Activated CD4-positive, alpha-beta T cell treated with anti-CD3 and anti-CD28 coated beads, Interleukin-2, amount 50 U/mL, for 24 hours (primary cell): ENCODE measurements at places on chromosomes 4 and X.

DNA sequence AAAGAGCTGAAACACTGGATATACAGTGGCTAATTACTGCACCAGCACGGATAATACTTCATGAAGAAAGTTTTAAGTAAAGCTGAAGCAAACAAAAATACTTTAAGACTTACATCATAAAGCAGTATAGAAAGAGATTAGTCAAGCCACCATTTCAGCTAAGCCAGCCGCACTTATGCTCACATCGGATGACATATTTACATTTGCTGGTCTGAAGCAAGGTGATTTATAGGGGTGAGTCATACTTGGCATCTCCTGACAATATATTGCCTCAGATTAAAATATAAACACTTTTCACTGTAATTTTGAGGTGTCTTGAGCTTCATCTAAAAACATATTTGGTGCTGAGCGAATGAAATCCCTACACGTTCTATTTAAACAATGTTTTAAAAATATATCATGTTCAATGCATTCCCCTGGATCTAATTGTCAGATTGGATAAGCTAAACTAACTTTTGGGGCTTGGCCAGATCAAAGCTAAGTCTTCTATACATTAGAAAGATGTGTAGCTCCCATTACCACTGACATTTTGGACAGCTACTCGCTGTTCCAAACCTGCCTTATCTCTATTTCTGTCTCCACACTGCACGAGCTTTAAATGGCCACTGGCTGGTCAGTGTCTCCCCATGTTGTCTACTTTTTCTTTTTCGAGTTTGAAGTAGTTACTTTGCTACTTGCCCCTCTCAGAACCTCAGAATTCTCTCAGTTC lies 103.2 kb downstream of the VCX2 start:
- DNase-seq, result no peak

- no peak for DNase-seq
These were observed 219.5 kb downstream of the HS6ST2 start for GRCh38 chrX:132738951-132739350.

DNA sequence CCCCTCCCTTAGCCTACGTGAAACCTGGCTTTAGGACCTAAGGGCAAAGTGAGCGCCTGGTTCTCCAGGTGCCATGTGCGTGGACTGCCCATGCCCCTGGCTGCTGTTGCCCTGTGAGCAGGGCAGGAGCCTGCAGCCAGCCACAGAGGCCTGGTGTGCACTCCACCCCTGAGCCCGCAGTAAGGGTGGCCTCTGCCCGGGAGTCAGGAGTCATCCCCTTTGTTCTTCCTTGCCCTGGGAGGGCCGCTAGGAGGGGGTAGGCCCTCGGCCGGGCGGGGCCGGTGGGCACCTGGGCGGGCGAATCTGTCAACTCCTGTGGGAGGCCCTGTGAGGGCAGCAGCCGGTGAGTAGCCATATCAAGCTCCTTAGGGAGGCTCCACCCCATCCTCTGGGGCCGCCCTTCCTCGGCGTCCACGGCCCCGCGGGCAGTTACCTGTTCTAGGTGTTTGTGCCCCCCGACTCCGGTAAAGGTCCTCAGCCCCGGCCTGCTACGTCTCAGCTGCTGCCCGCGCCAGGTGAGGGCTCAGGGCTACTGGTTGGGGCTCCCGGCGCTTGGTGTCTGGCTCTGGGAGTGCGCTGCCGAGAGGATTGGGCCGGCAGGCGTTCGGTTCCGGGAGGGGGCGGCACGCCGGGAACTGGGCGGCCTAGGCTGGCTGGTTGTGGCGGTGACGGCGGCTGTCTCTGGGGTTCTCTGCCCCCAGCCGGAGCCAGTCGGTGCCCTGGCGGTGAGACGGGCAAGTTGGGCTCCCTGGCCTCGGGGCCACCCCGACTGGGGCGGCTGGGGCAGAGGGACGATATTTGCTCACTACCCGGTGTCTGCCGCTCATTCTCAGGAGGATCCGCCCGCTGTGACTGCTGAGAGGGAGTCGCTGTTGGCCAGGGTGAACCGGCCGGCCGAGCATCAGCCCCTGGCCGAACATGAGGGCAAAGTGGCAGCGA lies 1060.2 kb downstream of the TECRL start:
- no peak for DNase-seq

GRCh38 chr4:84498203-84498934 lies 723 bp downstream of the NKX6-1 start:
- DNase-seq, result no peak

DNA sequence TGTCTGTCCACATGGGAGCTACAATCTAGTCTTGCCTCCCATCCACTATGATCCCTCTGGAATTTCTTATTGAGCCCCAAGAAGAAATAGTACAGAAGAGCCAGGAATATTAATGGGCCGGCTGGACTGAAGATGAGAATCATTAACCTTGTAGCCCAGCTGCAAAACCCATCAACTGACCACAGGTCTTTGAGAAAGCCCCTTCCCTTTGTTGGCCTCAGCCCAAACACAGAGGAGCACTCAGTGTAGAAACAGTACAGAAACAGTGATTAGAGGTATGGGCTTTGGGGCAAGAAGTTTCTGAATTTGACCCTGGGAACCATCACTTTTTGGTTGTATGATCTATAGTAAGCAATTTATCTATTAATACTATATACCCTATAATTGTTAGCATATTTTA lies 76.8 kb upstream of the RAB40AL start:
- DNase-seq, result no peak

DNA sequence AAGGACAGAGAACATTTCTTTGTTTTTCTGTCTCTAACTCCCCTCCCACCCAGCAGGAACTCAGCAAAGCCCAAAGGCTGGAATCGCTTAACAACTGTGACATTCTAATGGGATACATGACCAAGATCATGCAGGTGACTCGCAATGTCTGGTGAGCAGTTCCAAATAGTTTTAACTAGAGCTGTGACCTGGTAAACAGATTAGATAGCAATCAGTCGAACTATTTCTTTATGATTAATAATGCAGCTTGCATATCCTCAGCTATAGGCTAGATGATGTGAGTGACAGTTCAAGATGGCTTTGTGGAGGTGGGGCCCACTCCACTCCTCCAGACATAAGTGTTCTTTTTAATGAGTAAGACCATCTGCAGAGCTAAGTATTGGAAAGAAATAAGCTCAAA lies 20.0 kb upstream of the GABRE start:
- DNase-seq, result no peak

- no peak for DNase-seq
These were observed 1.6 kb downstream of the SPARCL1 start for GRCh38 chr4:87527431-87528220.

DNA sequence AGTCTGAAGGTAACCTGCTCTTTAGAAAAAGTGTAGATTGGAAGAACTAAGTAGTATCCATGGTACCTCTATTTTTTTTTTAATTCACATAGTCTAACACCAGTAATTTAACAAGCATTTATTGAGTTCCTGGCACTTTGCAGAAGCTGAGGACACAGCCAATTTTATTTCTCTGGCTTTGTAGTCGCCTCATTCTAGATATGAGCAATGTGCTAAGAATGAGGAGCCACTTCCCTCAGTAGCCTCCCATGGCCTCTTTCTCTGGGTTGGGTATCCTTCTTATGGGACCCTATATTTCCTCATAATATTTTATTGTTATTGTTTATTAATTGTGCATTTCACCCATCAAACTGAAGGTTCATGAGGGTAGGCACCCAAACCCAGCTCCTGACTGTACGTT lies 67.6 kb downstream of the ENPEP start:
- no peak for DNase-seq

DNA sequence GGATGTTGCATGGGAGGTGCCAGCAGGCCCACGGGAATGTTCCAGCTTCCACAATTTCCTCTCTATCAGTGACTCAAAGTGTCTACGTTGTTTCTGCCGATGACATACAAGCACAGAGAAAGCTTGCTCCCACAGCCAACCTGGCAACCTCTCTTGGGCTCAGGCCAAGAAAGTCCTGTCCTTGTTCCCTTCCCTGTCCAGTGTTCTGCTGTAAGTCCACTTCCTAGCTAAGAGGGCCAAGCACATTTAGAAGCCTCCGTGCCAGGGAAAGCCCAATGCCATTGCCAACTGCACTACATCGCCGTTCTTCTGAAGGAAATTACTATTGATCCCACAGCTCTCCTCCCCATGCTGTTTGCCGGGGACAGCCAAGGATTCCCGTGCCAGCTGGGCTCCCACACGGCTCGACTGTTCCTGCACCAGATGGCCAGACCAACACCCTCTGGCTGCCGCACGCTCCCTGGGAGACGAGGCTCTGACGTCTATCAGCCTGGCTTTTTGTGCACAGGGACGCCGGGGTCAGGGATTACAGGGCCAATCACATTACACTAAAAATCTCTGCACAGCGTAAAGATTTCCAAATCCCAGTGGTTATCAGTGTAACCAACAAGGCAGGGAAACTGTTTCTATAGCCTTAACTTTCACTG lies 284.0 kb downstream of the BCOR start:
- DNase-seq, result no peak

GRCh38 chr4:30757357-30757756 lies 37.2 kb downstream of the PCDH7 start:
- DNase-seq, result no peak
